Activated CD4-positive, CD25-positive, alpha-beta regulatory T cell treated with anti-CD3 and anti-CD28 coated beads, Interleukin-2, amount 50 U/mL, for 72 hours (primary cell): ENCODE measurements at places on chromosomes 2 and 18.

GRCh38 chr2:12047761-12048160 lies 301.3 kb downstream of the LPIN1 start:
- no peak for DNase-seq

- no peak for DNase-seq
These were observed 53.4 kb downstream of the ZNF638 start for GRCh38 chr2:71385012-71385411.

- DNase-seq, result no peak
These were observed 34.9 kb upstream of the APCDD1 start for GRCh38 chr18:10419420-10420103.

- DNase-seq, result no peak
These were observed 8.8 kb upstream of the ZBTB7C start for GRCh38 chr18:48417985-48418384.

- DNase-seq, result no peak
These were observed 174.9 kb downstream of the ETAA1 start for GRCh38 chr2:67571785-67572718.

- no peak for DNase-seq
These were observed 578.1 kb upstream of the SYT4 start for GRCh38 chr18:43855376-43855775.

DNA sequence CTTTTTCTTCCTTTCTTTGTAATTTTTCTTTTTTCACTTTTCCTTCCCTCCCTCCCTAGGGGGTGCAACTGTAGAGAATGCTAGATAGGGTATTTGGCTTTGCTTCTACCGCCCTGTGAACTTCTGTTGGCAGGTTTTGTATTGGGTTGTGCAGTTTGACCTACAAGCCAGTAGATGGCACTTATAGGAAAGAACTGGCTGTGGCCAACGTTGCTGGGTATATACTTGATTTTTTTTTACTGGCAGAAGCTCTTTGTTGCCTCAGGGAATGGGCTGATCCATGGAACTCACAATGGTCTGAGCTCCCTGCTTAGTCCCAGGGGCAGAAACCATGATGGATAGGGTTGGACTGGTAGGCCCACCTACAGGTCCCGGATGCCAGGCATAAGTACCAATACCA lies 1019.5 kb upstream of the LRRTM1 start:
- DNase-seq, result no peak

DNA sequence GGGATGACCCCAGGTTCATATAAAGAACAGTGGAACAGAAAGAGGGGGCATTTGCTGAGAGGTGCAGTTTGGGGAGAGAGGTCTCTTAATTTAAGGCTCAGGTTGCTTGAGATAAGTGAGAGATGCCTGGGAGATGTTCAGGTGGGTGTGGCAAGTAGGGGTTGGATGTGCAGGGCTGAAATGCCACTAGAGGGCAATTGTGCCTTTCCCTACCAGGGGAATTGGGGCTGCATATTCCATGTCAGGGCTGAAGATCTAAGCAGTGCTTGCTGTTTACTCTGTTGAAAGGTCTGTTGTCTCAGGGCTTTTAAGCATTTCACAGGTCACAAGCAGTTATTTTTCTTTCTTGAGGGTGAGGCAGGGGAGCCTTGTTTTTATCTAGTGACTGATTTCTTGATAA lies 7.8 kb downstream of the CCDC85A start:
- DNase-seq, result no peak

GRCh38 chr18:2049986-2050385 lies 521.3 kb downstream of the METTL4 start:
- no peak for DNase-seq

DNA sequence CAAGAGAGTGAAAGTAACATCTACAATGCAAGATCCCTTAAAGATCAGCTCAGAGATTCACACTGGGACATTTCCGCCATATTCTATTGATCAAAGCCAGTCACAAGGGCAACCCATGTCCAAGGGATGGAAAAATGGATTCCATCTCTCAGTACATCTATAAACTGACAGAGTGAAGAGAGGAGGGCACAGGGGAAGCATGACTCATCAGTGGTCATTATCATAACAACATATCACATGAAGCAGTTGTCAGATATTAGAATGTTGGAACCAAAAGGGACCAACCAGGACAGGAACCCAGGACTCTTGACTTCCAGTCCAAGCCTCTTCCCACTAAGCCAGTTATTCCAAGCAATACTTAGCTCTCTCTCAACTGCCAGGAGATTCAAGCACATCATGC lies 54.9 kb upstream of the IGFBP2 start:
- DNase-seq, result no peak

DNA sequence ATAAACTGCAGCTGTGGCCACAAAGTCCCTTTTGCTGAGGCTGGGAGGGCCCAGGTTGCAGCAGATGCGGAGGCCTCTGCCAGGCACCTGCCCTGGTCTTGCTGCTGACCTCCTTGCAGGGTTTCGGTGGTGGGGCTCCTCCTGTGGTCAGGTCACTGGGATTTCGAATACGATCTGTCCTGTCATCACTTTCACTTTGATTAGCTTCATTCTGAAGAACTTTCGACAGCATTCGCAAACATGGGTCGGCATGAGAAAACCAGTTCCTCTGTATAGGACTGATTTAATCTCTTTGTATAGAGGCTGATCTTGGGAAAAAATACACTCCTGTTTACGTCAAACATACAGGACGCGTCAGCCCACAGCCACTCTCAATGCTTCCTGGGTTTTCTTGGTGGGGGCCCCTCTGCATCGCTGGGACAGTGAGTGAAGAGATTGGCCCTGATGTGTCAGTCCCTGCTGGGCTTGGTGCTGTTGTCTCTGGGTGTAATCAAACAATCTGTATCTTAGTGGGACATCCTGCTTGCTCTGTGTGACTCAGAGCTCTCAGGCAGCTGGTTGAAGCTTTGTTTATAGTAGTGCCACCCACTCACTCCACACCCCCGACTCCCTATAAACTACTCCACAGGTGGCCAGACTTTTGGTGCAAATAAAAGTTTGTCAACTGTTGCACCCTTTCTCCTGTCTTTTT lies 209.4 kb upstream of the CXCR4 start:
- peak; percentile 56 for DNase-seq

- DNase-seq, result no peak
These were observed 276.8 kb upstream of the HDAC4 start for GRCh38 chr2:239677453-239678185.

- DNase-seq, result no peak
These were observed 818.6 kb downstream of the SUCLG1 start for GRCh38 chr2:83640506-83640905.

DNA sequence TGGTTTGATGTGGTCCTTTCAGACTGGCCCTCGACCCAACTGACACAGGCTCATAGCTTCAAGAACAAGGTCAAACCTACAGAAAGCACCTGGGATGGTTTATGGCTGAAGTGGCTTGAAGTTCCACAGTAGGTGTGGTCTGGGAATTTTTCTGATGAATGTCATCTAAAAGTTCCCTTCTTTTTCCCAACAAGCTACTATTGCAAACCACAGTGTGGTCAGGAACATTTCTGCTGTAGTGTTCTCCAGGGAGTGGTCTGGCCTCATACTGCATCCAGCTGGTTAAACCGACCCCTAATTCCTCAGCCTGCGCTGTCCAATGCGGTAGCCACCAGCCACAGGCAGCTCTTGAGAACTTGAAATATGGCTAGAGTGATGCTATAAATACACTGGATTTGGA lies 92.7 kb downstream of the FAM124B start:
- DNase-seq, result no peak

DNA sequence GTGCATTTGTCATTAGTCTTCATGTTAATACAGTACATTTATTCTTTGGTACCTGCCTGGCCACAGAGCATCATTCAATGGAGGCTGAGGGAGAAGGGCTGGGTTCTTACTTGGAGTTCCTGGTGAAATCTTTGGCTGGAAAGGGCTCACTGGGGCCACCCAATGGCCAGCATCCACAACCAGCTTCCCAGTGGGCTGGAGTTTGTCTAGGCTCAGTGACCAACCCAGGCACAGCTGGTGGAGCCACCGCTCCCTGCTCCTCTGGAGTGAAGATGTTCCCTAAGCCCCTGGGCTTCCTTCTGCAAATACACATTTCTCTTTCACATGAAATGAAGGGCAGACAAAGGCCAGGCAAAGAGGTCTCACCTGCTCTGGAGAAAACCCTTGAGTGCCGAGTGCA lies 34.4 kb downstream of the EHD3 start:
- no peak for DNase-seq

- DNase-seq, result no peak
These were observed 5.8 kb downstream of the TBC1D8 start for GRCh38 chr2:101145406-101145805.

DNA sequence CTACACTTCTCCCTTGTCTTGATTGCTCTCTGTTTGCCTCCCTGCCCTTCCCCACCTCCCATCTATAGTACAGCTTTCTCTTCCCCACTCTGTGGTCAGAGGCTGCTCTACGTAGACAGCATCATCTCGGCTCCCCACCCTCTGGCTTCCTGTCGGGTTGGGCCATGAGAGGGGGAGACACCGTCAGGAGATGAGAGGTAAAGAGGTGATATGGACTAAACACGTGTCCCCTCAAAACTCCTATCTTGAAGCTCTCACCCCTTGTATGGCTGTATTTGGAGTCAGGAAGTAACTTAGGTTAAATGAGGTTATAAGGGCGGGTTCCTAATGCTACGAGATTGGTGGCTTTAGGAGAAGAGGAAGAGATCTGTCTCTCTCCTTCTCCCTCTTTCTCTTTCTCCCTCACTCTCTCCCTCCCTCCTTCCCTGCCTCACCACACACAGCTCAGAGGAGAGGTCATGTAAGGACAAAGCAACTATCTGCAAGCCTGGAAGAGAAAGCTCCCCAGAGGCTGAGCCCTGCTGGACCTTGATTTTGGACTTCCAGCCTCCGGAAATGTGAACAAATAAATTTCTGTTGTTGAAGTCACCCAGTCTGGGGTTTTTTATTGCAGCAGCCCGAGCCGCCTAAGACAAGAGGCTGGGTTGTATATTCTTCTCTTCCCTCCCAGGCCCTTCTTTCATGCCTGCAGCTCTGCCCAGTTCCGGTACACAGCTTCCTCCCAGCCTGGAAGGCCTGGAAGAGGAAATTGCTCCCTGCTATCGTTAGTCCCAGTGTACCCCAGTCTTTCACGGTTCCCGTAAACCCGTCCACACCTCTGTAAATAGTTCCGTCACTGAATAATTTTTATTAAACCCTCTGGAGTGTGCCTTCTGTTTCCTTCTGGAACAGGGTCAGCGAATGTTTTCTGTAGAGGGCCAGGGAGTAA lies 138.0 kb downstream of the AKAIN1 start:
- no peak for DNase-seq

GRCh38 chr2:38742797-38743559 lies 8.2 kb downstream of the SRSF7 start:
- no peak for DNase-seq

- no peak for DNase-seq
These were observed at the start of gene IL36G for GRCh38 chr2:112977559-112978056. TSS of gene IL36G (plus strand) at chr2:112978006. CDS start at chr2:112978639, 633 bp downstream.

- DNase-seq, result peak; percentile 7
These were observed 71.5 kb downstream of the EDAR start for GRCh38 chr2:108917526-108917925.

- DNase-seq, result no peak
These were observed 435.3 kb downstream of the TGIF1 start for GRCh38 chr18:3885209-3885792.

DNA sequence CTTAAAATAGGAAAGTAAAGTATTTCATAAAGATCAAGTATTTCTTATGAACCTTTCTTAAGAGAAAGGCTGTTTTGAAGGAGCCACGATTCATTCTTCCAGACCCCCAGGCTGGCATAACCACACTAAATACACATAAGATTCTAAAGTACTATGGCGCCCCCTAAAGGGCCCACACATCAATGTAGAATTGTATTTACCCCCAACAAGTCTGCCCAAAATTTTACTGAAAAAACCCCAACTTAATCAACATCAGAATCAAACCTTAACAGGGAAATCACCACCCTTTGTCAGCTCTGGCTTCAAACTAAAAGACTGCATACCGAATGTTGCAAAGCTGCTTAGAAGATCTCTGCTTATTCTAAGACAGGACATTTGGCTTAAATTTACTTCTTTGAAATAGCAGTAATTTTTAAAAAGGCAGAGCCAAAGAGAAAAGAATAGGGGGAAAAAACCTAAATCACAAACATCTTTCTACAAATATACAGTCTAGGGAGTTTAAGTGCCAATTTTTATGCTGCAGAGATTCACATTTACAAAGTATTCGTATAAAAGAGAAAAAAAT lies 20.4 kb upstream of the BCL2 start:
- no peak for DNase-seq

DNA sequence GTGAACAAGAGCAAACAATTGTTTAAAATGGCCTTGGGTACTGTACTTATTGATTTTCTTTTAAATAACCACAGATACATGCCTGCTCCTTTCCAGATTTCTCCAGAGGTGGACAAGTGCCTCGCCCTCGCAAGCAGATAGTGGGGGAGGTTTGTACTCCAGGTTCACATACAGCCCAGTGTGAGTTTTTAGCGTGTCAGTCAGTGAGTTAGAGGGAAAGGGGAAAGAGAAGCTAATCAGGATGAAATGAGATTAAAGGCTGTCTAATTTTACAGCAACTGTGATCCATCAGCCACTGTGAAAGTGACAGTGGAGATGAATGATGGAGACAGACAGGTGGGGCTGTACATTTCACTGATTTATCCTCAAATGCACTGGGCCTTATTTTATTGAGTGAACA lies 74.7 kb downstream of the KLHL14 start:
- no peak for DNase-seq

GRCh38 chr2:207884127-207884526 lies 114.4 kb upstream of the FZD5 start:
- no peak for DNase-seq

- DNase-seq, result no peak
These were observed 43.5 kb upstream of the ID2 start for GRCh38 chr2:8638327-8638726.

DNA sequence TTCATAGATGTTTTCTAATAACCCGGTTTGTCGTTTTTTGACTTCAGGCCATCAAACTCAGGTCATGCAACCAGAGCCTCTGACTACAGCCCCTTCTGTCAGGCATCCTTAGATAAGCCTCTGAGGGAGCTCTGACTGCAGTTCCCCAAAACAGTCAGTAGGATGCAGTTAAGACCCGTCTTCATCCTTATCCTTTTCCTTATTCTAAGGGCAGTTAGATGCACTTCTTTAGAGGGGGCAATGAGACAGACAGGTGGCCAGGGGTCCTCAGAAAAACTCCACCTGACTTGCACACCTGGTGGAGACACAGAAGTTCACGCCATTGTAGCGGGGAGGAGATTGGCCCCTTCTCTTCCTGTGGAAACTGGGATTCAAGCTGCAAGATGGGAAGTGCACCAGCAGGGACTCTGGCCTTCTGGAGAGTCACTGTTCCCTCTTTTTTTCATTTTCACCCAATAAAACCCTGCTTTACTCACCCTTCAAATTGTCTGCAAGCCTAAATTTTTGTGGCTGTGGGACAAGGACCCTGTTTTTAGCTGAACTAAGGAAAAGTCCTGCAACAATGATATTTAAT lies 104.8 kb upstream of the TFPI start:
- DNase-seq, result no peak

- no peak for DNase-seq
These were observed 1.1 kb downstream of the PTH2R start for GRCh38 chr2:208407667-208408066.

DNA sequence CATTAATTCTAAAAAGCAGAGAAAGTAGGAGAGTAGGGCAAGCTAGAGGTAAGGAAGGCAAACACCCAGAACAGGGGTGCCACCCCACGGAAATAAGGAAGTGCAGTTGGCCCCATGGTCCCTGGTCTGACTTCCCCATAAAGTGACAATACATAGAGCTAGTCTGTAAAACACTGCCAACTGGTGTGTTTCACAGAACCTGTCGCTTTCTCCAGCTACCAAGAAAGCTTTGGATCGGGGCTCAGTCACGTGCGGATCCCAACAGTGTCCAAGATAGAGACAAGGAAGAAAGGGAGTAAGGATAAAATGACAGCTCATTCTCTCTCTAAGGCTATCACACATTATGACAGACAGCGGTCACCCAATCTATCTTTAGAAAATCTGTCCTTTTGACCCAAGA lies 36.4 kb downstream of the TBC1D8 start:
- no peak for DNase-seq
